ENCODE measurements at places on chromosomes 2 and 18.

- no peak for DNase-seq
Measured at GRCh38 chr18:50832754-50833153, 12.9 kb upstream of the MRO start.

- no peak for DNase-seq
Measured at GRCh38 chr2:134375935-134376334, 122.1 kb downstream of the MGAT5 start.

- no peak for DNase-seq
Measured at GRCh38 chr2:240645801-240646175, 20.5 kb downstream of the GPR35 start.

GRCh38 chr2:31999438-31999837, 11.4 kb downstream of the MEMO1 start:
- no peak for DNase-seq

GRCh38 chr2:177537636-177538035, 145.1 kb downstream of the AGPS start:
- DNase-seq: no peak

- DNase-seq: no peak
Measured at GRCh38 chr2:37154785-37155184, 2.0 kb downstream of the EIF2AK2 start.

DNA sequence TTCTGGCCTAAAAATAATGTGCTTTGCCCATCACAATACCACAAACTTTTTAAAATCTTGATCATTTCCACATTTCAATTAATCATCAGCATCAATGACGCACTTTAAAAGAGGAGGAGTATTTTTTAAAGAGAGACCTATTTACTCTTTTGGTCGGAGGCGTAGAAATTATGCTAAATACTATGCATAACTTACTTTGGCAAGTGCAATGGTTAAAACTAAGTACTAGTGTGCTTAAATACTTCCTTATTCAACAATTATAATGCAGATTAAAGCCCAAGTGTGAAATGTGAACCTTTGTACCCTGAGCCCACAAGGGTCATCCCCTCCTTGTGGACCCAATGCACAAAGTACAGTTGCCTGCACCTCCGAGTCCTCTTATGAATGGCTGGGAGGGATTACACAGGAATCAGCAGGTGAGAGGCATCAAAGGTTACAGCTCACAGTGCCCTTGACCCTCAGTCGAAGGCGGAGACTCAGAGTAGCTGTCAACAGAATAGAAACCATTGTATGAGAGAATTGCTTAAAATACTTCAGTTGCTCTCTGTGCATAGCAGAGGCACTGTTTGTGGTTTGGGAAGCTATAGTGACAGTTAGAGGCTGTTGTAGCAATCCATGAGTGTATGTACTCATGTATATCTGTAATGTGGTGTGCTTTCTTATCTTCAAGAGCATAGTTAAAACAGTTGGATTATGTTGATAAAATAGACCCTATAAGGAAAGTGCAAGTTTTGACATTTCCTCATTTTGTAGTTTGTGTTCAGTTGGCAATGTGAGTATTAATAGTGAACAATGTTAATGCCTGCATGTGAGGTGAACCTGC, 151.7 kb upstream of the ITGA4 start:
- no peak for DNase-seq

- no peak for DNase-seq
Measured at GRCh38 chr2:40283111-40283909, 168.6 kb downstream of the SLC8A1 start.

DNA sequence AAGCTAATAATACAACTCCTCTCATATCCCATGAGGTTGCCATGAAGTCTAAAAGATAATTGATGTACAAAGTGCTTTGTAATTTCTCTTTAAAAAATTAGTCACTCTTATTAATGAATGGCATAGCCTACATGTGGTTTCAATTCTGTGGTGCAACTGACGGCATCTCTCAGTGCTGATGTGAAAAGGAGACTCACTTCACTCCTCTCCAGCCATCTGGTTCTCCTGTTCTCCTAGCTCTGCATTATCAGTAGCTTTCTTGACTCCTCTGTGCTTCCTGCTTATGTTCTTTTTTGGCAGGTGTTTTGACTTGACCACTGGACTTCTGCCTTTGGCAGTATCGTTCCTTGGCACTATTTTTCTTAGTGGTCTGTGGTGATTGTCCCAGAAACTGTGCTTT, 134.9 kb upstream of the ZFP36L2 start:
- DNase-seq: no peak

DNA sequence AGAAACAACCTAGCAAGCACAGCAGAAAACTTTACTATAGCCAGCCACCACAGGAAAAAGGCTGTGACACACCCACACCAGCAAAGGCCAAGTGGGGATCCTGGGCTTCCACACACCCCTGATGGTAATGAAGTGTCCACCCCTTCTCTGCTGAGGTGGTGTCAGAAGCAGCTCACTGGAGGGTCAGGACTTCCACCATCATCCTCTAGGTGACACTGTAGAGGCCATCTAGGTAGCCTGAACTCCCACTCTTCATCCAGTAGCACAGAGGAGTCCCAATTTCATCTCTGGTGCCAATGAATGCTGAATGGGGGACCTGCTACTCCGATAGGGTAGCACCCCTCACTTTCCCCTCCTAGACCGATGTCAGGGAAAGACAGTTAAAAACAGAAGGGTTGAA, 1544.4 kb downstream of the LRP1B start:
- DNase-seq: no peak

GRCh38 chr2:173673640-173674039, 291.5 kb downstream of the SP3 start:
- no peak for DNase-seq

- DNase-seq: no peak
Measured at GRCh38 chr18:74013955-74014354, 133.7 kb downstream of the FBXO15 start.

DNA sequence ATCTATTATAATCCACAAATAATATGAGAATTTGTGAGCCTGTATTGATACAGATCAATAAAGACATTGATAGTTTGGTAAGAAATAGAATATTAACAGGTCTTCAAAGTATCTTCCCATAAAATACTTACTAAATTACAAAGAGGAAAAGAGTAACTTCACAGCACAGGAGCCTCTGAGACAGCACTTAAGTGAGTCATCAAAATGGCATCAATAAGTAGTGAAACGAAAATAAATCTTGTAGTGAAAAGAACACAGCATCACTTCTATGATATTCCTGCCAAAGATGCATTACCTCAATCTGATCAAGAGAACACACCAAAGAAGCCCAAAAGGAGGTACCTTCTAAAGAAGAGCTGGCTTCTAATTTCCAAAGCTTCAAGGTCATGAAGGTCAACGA, 116.4 kb downstream of the CBLN2 start:
- DNase-seq: no peak

GRCh38 chr2:101951296-101951695, 40.5 kb upstream of the IL1R2 start:
- no peak for DNase-seq

GRCh38 chr2:43183743-43184142, 42.7 kb downstream of the ZFP36L2 start:
- no peak for DNase-seq

DNA sequence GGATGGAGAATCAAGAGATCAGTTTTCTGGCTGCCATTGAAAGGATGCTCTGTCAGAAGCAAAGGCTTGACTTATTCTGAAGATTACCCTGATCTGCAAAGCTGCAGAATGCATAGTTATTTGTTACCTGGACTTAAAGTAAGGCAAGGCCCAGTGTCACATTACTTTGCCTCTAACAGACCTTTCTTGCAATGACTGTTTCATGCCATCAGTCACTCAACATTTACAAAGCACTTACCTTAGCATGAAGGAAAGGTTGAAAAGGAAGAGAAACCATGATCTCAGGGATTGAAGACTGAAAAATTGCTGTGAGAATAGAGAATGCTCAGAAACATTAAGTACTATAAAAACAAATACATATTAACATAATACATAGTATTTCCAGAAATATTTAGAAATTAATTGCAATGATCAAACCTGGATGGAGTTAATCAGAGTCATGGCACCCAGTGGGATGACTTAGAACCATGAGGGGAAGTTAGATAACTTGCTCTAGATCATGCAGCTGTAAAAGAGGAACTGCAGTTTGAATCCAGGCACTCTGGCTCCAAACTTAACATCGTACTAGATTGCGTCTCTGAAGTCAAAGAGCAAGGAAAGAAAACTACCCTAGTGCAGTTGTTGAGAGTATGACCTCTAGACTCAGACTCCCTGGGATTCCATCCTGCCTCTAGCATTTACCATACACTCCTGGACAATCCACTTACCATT, 26.5 kb upstream of the FAM117B start:
- no peak for DNase-seq

DNA sequence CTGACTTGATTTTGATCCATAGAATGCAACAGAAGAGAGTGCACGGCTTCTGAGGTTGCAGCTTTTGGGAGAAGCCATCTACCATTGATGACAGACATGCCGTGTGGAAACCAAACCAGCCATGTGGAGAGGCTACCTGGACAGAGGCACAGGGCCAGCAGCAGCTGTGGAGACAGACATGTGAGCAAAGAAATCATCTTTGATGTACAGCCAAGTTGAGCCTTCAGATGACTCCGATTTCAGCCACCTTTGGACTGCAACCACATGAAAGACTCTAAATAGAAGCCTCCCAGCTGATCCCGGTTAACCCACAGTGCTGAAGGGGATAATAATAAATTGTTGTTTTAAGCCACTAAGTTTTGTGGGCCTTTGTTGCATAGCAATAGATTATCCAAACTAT, 54.2 kb downstream of the TSN start:
- no peak for DNase-seq

GRCh38 chr2:156321243-156321904, 11.1 kb downstream of the NR4A2 start:
- DNase-seq: no peak

- no peak for DNase-seq
Measured at GRCh38 chr18:63216516-63217311, 102.9 kb downstream of the BCL2 start.

DNA sequence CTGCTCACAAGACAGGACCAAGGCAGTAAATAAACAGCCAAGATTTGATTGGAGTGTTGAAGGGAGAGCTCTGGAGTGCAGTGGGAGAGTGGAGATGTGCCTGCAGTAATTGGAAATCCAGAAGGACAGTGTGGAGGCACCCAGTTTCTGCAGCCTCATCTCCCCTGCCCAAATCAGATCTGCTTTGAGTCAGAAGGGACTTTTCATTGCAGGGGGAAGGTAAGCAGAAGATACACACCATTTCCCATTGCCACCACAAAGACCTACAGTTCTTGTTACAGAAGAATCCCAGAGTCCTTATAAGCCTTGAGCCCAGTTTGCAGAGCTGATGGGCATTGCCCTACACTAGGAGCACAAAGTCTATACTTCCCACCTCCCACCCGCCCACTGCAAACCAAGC, 27.2 kb upstream of the GCFC2 start:
- DNase-seq: no peak

- DNase-seq: no peak
Measured at GRCh38 chr2:60507211-60507965, 46.1 kb downstream of the BCL11A start.

GRCh38 chr2:57516698-57517340, 529.8 kb upstream of the VRK2 start:
- DNase-seq: no peak

DNA sequence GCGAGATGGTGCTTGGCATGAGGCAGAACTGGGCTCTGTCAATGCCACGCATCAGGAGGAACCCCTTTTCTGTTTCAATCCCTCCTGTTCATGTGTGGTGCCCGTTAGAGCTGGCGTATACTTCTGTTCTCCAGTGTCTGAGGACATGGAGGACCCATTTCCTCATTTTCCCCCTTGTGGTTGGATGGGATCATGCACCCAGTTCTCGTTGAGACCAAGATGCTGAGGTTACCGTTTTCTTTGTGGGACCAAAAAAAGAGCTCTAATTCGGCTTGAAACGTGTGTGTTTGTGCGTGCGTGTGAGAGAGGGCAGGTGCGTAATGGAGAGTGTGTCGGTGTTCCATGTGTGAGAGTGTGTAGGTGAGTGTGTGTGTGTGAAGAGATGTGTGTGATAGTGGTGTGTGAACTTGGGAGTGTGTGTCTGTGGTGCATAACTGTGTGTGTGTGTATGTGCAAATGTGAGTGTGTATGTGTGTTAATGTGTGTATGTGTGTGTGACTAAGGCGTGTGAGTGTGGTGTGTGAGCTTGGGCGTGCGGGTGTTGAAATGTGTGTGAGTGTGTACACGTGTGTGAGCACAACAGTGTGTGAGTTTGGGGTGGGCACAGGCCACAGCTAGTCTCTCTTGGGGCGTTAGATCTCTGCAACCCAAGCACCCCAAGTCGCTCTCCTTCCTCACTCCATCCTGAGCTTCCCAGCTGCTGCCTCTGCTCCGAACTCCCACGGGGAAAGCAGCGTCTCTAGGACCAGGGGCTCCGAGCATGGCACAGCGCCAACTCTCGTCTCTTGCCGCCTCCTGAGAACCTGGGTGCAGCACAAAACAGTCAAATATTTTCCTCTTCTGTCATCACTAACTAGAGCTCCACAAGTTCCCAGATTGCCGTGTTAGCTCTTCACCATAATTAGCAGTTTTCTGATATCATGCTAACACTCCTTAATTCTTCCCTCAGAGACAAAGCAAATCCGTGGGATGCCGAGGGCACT, 75.8 kb downstream of the LONRF2 start:
- DNase-seq: no peak

- no peak for DNase-seq
Measured at GRCh38 chr2:240892356-240892755, 3.6 kb downstream of the MAB21L4 start.

GRCh38 chr2:98824256-98825019, 93.5 kb upstream of the MGAT4A start:
- no peak for DNase-seq

DNA sequence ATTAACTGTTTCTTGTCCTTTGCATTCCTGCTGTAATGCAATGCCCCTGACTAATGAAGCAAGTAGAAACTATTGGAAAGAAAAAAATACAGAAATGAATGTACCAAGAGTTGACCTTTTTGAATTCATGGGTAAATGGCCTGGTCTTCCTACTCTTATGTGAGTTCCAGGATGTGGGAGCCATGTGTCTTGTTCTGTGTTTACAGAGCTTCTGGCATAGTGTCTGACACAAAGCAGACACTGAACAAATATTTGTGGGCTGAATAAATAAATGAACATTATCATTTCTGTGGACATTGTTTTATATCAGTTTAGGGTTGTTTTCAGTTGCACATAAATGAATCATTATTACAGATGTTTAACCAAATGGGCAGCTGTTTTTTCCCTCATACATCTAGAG, 155.5 kb downstream of the CD8B2 start:
- no peak for DNase-seq

GRCh38 chr2:33412920-33413319, 63.5 kb upstream of the RASGRP3 start:
- DNase-seq: no peak

- no peak for DNase-seq
Measured at GRCh38 chr2:132037527-132038178, 124.1 kb downstream of the ANKRD30BL start.

DNA sequence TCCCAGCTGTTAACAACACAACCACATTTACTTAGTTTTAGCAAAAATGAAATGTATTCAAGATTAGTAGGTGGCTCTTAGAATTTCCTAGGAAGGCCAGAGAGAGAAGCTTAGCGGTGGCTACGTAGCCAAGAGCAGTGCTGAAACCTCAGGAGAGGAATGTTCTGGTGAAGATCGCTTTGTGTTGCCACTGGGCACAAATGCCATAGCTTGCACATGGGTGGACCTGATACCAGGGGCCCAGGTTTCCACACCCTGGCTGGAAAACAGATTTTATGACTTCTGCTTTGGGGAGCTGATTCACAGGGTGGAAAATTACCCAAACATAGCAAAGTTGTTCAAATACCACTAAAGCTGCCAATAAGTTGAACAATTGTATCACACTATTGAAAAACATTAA, 43.4 kb downstream of the THUMPD2 start:
- DNase-seq: no peak

All from stimulated activated CD4-positive, alpha-beta T cell treated with anti-CD3 and anti-CD28 coated beads, Interleukin-15, amount 100 ng/mL, for 1 hour (primary cell).